ENCODE measurements at places on chromosomes 11 and 22.

DNA sequence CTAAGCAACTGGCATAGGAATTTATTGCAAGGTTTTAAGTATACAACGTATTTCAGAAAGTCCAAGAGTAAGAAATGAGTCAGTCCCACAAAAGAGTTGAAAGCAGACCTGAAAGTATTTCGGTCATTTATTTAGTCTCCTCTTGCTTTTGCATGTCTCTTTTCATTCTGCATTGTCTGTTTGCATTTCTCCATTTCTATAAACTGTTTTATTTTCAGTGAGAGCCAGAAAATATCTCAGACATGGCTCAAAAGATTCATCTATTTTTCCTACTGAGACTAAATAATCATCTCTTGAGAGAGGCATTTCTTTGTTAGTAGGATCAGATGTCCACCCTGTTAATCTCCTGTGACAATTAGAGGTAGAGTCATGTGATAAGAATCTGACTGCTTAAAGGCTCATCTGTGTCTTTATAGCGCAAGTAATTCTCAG lies 219.1 kb upstream of the CCDC179 start:
- no peak for DNase-seq

- DNase-seq, result no peak
Observed at GRCh38 chr11:298406-299065, 790 bp downstream of the IFITM5 start.

- DNase-seq, result no peak
Observed at GRCh38 chr11:47905358-47906059, 57.4 kb upstream of the NUP160 start.

- no peak for DNase-seq
Observed at GRCh38 chr11:17791144-17791543, 56.6 kb downstream of the KCNC1 start.

GRCh38 chr11:73383249-73384124 lies 7.3 kb downstream of the RELT start:
- no peak for DNase-seq

DNA sequence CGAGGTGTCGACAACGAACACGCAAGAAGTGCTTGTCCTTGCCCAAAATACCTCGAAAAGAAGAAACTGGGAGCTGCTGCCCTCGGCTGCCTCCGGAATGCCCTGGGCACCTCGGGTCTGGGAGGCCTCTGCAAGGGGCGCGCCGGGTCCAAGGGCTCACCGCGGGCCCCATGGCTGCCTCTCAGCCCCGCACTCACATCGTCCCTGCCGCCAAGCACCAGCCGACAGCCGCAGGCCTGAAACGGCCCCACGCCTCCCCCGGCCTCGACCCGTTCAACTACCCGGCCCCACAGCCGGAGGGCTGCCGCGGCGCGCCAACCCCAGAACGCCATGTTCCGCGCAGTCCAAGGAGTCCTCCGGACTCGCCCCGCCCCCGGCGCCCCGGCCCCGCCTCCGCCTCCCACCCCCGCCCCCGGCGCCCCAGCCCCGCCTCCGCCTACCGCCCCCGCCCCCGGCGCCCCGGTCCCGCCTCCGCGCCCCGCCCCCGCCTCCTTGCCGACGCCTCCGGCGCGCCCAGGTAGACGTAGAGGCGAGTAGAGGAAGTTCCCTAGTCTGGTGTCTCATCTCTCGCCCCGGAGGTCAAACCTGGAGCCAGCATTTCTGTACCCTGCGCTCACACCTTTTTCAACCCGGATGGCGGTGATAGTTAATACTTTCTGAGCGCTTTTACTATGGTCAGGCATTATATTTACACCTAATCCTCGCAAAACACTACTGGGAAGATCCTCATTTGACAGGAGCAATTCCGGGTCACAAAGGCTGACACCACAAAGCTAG lies at the start of gene SIRT3:
Gene SIRT3, minus strand, starts transcription at position 346 of the 777 bp plus-strand sequence. Its CDS starts 14 bp downstream, at position 332.
- DNase-seq, result peak; percentile 56

GRCh38 chr11:130163346-130164220 lies 4.0 kb downstream of the ST14 start:
- no peak for DNase-seq

DNA sequence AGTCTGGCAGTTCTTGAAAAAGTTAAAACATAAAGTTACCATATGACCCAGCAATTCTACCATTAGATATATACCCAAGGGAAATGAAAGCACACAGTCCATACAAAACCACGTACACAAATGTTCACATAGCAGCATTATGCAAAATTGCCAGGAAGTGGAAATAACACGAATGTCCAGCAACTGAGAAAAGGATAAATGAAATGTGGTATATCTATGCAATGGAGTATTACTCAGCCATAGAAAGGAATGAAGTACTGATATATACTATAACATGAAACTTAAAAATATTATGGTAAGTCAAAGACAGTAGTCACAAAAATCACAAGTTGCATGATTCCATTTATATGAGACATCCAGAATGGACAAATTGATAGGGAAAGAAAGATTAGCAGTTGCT lies 57.9 kb downstream of the C2CD3 start:
- DNase-seq, result no peak

- no peak for DNase-seq
Observed at GRCh38 chr11:13111813-13112130, 102.7 kb downstream of the RASSF10 start.

DNA sequence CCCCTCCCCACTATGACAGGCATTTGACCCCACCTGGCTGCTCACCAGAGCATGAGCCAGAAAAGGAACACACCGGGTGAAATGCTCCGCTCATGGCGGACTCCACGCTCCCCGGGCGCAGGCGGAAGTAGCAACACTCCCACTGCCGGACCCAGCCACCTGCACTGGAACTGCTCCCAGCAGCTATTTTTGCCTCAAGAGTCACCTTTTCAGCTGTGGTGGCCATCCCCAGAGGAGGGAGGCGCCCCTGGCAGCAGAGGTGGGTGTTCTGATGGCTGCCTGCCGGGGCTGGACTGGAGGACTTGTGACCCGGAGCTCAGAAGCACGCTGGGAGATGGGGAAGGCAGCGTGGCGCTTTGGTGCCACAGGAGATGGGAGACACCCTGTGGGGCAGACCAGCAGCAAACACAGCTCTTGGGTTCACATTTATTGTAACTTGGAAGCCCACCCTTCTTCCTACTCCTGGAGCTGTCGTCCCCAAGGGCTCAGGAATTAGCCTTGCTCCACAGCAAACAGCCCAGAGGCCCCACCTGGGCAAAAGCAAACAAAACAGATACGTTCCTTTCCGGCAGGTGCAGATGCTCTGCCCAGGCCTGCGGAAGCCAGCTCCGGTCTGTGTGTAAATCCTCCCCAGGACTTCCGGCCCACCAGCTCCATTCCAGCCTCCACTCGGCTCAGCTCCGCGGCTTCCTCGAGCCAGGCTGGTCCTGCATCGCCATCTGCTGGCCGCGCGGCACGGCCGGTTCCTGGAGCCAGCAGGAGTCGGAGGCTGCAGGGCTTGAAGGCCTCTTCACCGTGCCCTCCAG lies 3.7 kb downstream of the RPS19BP1 start:
- DNase-seq, result peak; percentile 89

GRCh38 chr11:1354125-1354938 lies 35.4 kb upstream of the BRSK2 start:
- DNase-seq, result no peak

DNA sequence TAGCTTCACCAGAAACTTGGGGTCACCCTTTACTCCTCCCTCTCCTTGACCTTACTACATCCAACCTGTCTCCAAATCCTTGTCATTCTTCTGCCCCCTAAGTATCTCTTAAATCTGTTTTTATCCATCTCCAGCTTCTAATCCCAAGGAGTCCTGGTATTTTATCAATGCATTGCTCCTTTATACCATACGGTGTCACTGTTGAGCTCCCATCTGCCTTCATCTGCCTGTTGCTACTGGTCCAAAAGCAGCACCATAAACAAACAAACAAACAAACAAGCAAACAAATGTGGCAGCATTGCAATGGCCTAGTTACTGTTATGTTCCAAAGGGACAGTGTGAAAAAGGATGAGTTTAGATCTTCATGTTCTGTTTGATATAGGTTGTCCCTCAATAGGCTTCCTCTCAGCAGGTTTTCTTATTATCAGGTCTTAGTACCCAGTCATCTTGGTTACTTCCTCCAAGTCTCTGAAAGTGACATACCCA lies 34.2 kb downstream of the DNHD1 start:
- DNase-seq, result no peak

- no peak for DNase-seq
Observed at GRCh38 chr11:1224111-1224490, 1.2 kb downstream of the MUC5B start.

- DNase-seq, result no peak
Observed at GRCh38 chr22:38292694-38293093, 19.9 kb upstream of the TMEM184B start.

GRCh38 chr11:86743223-86744118 lies 56.9 kb upstream of the PRSS23 start:
- peak; percentile 38 for DNase-seq

GRCh38 chr11:65424205-65425104 lies 1.9 kb downstream of the NEAT1 start:
- DNase-seq, result peak; percentile 68

GRCh38 chr11:57586711-57587245 lies 10.7 kb upstream of the SERPING1 start:
- DNase-seq, result no peak

DNA sequence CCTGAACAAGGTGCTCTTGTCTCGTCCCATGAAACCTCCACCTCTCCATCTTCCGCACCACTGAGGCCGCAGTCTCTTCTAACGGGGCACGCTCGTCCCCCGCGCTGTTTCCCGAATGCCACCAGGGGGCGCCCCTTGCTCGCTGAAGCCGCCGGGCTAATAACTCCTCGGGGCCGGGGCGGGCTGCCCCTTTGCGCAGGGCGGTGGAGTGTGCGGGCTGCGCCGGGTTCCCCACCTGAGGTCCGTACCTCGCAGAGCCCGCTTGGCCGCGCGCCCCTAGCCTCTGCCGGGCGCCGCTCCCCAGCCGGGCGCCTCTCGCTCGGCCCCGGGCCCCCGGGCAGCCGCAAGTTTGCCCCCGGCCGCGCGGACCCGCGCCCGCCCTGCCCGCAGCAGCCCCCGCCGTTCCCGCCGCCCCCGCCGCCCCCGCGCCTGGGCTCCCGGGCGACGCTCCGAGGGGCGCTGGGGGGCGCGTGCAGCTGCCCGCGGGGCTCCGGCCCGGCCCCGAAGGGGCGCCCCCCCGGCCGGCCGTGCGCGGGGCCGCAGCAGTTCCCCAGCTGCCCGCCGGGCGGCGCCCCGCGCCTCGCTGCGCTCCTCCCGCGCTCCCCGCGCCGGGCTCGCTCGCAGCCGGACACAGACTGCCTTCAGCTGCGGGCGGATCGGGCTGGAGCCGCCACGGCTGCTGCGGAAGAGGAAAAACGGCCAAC lies at the start of gene GRIK4:
Gene GRIK4, plus strand, starts transcription at position 633 of the 704 bp plus-strand sequence. CDS start 148,571 bp downstream, outside the sequence.
- peak; percentile 69 for DNase-seq

- no peak for DNase-seq
Observed at GRCh38 chr11:102414559-102414958, 38.0 kb downstream of the TMEM123 start.

- no peak for DNase-seq
Observed at GRCh38 chr11:123338266-123338800, 91.7 kb upstream of the GRAMD1B start.

DNA sequence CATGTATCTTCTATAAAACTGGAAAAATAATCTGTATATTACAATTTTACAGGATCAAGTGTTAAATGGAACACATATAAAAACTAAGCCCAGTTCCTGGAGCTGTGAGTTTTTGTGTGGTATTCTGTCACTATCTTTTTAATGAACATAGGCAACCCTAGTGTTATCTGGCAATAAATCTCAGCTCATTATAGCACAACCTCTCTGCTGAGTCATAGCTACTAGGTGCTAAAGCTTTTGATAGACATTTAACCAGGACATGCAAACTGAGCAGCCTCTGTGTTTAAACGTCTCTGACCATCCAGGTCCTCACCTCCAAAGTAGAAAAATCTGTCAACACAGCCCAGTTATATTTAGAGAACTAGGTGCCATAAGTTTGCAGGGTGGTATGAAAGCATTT lies 91.0 kb upstream of the CARD18 start:
- no peak for DNase-seq

GRCh38 chr11:112878033-112878601 lies 83.1 kb upstream of the NCAM1 start:
- DNase-seq, result no peak

DNA sequence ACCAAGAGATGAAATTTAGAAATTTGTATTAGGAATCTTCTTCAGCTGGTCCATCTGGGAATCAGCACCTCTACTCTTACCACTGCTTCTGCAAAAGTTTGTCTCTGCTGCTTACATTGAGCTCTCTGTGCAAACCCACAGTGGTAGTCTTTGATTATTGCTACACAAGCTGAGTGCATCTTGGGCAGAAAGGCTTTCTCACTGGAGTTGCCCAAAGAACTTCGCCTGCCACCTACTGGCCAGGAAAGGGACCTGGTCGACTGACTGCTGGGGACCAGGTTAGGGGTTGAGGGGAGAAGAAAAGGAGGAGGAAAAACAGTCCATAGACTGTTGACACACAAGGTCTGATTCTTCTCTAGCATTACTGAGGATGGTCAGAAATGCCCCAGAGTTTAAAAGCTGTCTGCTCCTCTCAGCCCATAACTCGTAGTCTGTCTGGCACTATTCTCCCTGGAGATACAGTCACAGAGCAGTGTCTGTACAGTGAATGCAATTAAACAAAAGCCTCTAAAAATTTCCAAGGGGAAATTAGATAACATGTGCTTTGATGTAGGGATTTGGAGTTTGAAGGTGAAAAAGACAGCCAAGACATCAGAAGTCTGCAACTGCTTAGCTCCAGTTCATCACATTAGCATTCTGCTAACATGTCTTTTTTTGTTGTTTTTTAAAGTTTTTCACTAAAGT lies 215.0 kb upstream of the CTSC start:
- DNase-seq, result no peak

GRCh38 chr22:38038890-38039812 lies 18.1 kb upstream of the PICK1 start:
- no peak for DNase-seq

DNA sequence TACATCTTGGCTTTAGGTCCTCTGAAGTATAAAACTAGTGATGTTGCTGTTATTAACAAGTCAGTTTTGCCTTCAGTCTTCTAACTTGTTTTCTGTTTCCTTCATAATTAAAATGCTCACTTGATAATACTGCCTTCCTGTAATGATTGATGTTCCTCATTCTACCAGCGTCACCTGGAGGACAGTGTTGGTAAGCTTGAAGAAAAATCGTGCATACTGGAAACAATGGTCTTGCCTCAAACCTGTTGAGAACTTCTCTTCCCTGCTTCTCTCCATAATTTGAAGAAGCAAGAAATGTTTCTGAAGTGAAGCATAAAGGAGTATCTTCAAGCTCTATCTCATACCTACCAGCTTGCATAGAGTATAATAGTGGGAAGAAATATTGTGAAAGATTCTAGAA lies 3.0 kb downstream of the YWHAH start:
- DNase-seq, result no peak
